ENCODE measurements at places on chromosomes 7 and 10.

GRCh38 chr10:7813481-7813880 is 4.8 kb upstream of the TAF3 start:
- DNase-seq, result no peak

DNA sequence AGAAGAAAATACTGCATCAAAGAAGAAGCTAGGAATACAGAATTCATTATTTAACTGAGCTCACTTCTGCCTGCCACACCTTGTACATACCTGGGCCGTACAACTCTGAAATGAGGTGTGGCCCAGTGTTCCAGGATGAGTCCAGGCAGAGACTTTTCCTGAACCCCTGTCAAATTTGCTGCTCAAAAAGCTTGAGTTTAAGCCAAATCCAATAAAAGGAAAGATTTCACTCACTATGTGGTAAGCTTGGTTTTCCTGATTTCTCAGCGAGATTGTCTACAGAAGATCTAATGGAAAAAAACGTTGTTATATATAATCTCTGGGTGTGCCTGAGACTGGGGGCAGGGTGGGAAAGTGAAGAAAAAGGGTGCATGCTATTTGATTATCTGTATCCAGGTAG is 72.1 kb upstream of the EGFR start:
- no peak for DNase-seq

GRCh38 chr10:71419750-71420149 is 23.0 kb downstream of the CDH23 start:
- DNase-seq, result no peak

DNA sequence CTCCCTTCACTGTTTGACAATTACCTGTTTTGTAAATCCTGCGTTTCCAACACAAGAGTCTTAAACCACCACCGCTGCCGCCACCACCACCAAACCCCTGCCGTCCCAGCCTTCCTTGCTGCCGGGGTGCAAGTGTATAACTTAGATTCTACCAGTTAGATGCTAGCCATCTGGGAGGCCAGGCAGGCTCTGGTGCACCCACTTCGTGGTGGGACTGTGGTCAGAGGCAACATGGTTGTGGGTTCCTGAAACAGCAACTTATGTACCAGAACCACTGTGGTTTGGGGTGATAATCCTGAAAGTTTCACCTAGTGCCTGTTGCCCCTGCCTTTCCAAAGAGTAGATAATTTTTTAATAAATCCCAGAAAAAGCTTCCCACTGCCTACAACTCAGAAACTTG is 510.5 kb downstream of the CCSER2 start:
- no peak for DNase-seq

All from CD4-positive, alpha-beta T cell treated with Interleukin-10 for 1 hour (primary cell).